ENCODE measurements at places on chromosomes 3 and 15.

DNA sequence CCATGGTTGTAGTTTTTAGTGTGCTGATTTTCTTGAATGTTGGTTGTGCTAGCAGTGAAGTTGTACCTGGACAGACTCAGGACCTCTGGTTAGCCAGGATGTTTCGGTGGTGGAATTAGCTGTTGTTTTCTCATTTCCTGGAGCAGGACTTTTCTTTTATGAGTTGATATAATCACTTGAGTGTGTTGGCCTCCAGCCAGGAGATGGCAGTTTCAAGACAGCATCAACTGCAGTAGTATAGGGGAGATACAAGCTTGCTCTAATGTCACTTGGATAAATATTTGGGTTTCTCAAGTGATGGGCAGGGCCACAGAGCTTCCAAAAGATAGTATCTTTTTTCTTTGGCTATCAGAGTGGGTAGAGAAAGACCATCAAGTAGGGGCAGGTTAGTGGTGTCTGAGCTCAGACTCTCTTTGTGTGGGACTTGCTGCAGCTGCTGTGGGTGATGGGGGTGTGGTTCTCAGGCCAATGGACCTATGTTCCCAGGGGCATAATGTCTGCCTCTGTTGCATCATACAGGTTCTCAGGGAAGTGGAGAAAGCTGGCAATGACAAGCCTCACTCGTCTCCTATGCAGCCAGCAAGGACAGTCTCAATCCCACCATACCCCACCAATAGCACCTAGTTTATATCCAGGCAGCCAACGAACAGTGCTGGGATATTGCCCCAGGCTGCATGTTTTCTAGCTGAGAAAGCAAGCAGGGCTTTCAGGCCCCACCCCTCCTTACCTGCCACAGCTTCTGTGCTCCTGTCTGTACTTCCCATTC, 14.6 kb upstream of the OR5K2 start:
- no peak for DNase-seq

GRCh38 chr15:76160426-76161152, 100.8 kb downstream of the TMEM266 start:
- DNase-seq, result no peak

DNA sequence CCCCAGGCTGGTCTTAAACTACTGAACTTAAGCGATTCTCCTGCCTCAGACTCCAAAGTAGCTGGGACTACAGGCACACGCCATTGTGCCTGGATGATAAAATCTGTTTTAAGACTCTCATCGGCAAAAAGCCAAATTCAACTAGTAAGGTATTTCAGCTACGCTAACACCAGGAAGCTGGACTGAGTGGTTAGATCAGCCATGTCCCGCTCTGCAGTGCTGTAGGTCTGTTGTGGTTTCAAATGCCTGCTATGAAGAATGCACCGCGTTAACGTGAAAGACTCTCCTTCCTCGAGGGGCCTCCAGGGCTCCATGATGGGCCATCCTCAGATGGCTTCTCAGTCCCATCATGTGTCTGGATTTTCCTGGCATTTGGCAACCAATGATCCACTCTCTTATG, 70.2 kb downstream of the PCOLCE2 start:
- no peak for DNase-seq

- DNase-seq, result no peak
These were observed 22.6 kb upstream of the NEK10 start for GRCh38 chr3:27391796-27392195.

All from BJ (cell line).